ENCODE measurements at places on chromosomes 5 and 9.

- DNase-seq, result no peak
Measured at GRCh38 chr5:139593716-139594319, 32.7 kb downstream of the UBE2D2 start.

DNA sequence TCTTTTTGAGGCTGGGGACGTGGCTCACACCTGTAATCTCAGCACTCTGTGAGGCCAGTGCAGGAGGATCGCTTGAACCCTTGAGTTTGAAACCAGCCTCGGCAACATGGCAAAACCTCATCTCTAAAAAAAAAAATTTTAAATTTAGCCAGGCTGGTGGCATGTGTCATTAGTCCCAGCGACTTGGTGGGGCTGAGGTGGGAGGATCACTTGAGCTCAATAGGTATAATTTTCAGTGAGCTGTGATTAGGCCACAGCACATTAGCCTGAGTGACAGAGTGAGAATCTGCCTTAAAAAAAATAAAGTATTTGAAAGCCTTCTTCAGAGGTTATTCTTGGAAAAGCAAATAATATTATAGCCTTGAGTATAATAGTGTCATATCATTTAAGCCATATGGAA, 41.8 kb downstream of the NSD1 start:
- DNase-seq, result no peak

- DNase-seq, result no peak
Measured at GRCh38 chr5:92969781-92970237, 611.2 kb downstream of the NR2F1-AS1 start.

GRCh38 chr9:25724424-25724823, 46.2 kb upstream of the TUSC1 start:
- DNase-seq, result peak; percentile 79

- DNase-seq, result no peak
Measured at GRCh38 chr9:129430940-129431643, 189.8 kb downstream of the C9orf50 start.

- DNase-seq, result no peak
Measured at GRCh38 chr9:103242025-103242424, 246.9 kb downstream of the CYLC2 start.

- no peak for DNase-seq
Measured at GRCh38 chr5:156838961-156839360, 11.1 kb upstream of the PPP1R2B start.

DNA sequence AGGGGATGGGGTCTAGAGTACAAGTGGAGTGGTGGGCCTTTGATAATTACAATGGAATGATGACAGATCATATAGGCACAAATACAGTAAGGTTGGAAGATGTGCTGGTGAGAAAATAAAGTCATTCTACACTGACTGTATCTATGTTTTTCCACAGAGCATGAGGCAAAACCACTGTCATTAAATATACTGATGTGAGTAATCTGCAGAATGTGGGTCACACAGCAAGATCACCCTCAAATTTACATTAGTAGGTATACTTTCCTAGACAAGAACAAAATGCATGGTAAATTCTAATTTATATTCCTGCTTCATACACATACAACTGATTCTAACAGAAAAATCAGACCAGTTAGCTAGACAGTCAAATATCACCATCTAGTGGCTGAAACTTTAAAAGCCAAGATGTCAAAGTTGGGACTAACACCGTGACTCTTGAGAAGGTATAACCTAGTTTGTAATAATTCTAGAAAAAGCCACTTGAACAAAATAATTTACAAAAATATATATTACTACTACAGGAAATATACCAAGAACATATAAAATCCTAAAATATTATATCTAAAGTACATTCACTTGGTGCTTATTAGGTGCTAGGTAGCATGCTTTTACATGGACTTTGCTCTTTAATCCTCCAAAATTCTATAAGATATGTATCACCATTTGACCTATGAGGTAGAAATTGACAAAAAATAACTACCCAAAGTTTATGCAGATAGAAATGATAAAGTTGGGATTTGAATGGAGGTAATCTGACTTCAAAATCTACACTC, 19.5 kb downstream of the TTC33 start:
- DNase-seq, result no peak

DNA sequence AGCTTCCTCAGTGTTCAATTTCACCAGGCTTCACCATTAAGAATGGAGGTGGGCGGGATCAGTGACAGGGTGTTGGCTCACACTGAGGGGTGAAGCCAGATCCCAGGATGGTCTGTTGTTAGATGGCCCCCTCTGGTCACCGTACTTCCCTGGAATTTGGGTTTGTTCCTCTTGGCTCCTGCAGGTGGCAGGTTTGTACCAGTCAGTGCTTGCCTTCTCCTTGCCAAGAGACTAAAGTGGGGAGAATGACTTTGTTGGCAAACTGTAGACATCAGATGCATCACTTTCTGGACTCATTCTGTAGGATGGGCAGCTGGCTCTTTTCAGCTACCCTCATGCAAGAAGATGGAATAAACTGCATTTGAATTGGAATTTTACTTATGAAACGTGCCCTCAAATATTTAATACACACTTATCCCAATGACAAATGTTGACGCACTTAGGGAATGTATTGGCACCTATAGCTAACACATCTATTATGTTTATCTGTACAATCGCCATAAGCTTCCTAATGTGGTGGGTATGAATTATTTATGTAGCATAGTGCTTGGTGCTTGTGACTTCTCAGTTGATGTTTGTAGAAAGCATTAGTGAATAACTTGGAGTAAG, 31.4 kb upstream of the ANKRD55 start:
- DNase-seq, result no peak

- peak; percentile 44 for DNase-seq
Measured at GRCh38 chr5:8905021-8905420, 640.9 kb downstream of the SEMA5A start.

DNA sequence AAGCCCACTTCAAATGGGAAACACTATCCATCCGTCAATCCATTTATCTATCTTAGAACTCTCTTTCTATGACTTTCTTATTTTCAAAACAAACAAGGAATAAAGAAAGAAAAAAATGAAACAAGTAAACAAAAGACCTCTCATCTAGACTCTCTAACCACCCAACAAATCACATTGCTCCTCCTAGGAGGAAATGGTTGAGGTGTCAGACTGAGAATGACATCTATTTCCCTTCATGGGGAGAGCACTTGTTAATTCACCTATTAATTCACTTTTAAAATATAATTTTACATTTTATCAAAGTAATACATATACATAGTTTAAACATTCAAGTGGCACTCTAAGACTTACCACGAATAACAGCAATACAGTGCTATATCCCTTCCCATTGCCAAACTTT, 2.4 kb upstream of the IL31RA start:
- no peak for DNase-seq

- no peak for DNase-seq
Measured at GRCh38 chr5:168428552-168428951, 57.7 kb upstream of the RARS1 start.

GRCh38 chr5:33148076-33148513, 292.7 kb upstream of the TARS1 start:
- DNase-seq, result peak; percentile 77

GRCh38 chr9:113187929-113188595, 33.0 kb downstream of the FKBP15 start:
- peak; percentile 75 for DNase-seq

DNA sequence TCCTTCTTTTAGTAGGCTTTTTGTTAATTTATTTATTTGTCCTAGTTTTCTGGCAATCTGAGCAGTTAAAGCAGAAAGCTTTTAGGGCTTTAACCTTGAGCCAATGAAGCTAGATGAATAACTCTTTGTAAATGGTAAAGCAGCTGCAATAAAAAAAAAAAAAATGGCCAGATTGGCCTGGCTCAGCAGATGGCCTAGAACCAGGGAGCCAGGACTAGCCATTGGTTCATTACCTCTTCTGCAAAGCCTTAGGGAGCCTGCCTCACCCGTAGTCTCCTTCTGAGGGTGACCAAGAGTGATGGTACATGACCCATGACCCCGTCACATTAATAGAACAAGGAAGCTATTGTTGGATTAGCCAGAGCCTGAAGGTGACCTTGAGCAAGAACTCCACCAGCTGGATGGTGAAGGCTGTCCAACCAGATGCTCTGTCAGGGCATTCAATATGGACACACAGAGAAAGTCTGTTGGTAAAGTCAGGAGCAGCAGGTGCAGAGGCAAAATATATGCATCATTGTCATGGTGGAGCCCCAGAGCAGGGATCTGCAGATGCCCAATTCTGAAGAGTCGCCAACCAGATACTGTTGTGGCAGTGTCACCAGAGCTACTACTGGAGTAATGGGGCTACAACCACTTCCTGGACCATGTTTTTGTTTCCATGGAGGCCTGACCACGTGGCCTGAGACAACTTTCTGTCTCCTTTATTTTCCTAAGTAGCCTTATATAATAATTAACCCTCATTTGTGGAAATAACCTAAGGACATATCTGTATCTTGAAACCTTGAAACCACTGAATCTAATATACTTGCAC, 100.7 kb downstream of the MTX3 start:
- no peak for DNase-seq

DNA sequence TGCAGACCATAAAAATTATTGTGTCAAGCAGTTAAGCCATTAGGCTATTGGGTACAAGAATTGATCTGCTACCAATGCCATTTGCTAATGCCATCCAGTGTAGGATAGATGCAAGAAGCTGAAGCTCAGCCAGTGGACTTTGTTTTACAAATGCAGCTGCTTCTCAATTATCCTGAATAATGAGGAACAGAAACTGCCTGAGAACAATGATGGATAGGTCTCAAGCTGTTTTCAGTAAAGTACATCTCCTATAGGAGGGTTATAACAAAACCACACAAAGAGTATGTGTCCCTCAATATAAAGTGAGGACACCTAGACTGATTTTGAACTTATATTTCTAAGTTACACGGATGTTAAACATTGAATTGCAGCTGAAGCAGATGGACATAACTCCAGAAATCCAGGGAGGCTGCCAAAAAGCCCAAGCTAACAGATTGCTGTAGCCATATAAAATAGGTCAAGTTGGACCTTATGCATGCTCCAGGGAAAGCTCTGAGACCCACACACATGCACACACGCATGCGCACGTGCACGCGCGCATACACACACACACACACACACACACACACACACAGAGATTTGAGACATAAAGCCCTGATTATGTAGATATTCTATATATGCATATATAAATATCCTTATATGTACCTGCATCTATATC, 482.7 kb upstream of the CD180 start:
- no peak for DNase-seq

DNA sequence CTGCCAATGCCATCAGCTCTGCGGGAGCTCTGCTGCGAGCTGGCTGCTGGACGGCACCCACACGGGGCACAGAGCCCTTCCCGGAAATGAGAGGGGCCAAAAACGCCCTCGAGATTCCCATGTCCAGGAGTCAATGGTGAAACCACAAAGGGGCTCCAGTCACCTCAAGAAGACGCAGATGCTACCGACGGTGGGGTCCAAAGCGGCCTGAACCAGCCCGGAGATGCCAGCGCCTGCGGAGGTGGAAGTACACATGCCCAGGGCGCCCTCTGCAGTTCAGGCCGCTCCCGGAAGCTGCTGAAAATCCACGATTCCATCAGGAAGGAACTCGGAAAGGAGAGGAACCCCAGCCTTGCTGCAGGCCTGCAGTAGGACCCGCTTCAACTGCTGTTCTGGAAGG, 82.4 kb upstream of the SELENOP start:
- no peak for DNase-seq

- no peak for DNase-seq
Measured at GRCh38 chr9:32991897-32992594, 9.4 kb downstream of the APTX start.

DNA sequence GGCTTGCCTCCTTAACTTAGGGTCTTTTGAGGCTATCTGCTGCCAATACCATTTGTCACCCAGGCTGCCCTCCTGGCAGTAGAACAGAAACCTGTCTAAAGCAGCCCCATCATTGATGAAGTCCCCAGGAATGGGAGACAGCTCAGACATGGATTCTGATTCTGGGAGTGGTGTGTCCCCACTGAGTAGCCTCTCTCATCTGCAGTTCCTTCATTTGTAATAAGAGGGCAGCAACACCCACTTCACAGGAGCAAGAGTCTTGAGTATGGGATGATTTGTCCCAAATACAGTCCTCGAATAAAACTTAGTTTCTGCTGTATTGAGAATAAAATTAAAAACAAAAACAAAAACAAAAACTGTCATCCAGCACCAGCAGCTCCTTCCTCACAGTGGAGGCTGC, 167.6 kb downstream of the ASTN2 start:
- DNase-seq, result no peak

- no peak for DNase-seq
Measured at GRCh38 chr5:31717561-31717960, 78.6 kb downstream of the PDZD2 start.

DNA sequence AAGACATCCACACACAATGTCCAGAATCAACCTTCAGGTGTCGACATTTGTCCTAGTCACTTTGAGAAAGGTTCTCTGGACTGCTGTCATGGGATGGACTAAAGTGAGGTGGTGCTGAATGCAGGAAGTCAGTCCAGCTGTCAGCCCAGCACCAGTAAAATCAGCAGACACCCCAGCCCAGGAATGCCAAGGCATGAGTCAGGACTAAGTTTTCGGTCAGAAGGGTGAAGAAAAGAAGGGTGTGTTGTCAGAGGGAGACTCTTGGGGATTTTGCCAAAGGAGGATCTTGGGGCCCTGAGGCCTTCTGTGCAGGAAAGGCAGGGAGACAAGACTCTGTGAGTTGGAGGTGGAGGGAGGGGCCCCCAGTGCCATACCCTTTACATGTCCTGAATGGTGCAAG, 69.0 kb upstream of the XPA start:
- DNase-seq, result no peak

DNA sequence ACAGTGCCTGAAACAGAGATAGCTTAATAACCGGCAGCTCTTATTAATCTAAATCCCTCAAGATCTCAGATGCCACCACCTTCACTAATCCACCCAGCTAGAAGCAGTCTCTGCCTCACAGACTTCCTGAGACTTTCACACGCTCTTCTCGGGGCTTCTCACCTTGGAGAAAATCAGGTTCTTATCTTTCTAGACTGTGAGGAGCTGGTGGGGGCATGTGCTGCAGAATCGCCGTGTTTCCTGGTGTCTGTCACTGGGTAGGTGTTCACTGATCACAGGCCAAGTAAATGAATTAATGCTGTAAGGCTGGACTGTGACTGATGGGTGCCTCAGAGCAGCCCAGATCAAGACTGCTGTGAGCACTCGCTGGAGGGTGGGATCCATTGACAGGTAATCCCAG, 101.7 kb downstream of the PSD2 start:
- no peak for DNase-seq

GRCh38 chr5:159181152-159181551, 28.2 kb downstream of the RNF145 start:
- no peak for DNase-seq

DNA sequence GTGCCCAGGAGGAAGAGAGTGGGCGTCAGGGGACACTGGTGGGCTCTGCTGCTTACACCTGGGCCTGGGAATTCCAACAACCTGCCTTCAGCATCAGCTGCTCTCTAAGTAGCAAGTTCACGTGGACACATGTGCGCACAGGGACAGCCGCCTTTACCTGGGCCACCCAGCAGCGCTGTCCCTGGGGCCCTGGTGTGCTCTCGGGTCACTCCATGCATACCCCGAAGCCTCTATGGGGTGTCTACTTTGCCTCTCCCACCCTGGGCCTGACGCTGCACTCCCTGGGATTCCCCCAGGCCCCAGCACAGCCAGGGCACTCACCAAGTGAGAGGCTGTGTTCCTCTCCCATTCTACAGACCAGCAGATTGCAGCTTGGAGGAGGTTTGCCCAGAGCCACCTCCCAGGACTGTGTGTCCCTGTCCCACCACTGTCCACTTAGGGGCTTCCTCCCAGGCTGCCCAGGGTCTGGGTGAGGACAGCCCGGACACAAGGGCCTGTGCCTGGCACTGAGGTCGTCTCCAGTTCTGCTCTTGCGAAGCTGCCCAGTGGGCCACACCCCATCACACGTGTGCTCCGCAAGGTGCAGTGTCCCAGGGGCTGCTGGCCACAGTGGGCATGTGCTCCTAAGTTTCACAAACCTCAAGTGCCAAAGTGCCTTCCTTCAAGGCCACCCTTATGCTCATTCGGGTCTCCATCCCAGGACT, 5.9 kb downstream of the NINJ1 start:
- DNase-seq, result no peak
